ENCODE measurements at places on chromosomes 1 and 21. TPM values are rescaled to one million over a fixed set of nuclear protein-coding genes. Genes with fewer than 3 reads are reported as not detected.

GRCh38 chr1:54485416-54485815 lies 62.6 kb upstream of the ACOT11 start:
- DNase-seq, result no peak
- no peak overlapping the region for H3K27ac ChIP-seq
- no peak overlapping the region for H3K4me3 ChIP-seq
- H3K4me1 ChIP-seq, result no peaks in the 10 kb centered on the region

DNA sequence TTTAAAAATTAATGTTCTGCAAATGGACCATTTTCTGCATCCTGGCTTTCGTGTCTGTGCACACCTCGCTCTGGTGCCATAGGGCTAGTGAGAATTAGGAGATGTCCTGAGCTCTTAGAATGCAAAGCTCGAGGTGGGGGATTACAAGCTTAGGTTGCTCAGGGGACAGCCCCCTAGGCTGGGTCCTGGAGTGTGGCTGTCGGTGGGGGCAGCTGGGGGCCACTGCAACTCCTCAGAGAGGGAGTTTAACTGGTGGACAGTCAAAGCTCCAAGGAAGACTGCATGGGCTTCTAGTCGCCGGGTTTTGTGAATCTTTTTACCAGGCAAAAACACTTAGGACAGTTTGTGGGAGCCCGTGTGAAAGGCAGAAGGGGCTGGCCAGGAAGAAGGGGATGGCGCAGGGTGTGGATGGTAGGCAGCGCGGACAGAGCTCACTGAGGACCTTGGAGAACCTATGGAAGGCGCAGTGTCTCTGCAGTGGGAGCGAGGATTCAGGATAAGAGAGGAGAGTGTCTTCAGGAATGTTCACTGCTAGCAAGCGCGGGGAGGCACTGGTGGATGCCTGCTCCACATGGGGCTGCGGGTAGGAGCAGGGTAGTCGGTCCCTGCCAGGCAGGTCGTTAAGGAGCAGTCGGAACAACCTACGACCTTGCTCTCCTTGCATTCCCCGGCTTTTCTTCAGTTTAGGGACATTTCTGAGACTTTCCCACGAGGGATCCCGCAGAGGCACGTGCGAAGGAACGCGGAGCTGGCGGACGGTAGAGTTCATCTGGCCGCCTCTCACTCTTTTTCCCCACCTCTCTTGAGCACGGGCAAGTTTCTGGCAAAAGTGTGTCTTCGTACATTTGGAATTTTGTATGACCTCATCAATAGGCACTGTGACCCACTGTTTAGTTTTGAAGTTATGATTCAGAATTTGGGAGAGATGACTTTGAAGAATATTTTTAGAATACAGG lies 12.9 kb upstream of the KCNE1 start:
- no peaks in the 10 kb centered on the region for H3K27me3 ChIP-seq
- H3K27ac ChIP-seq, result no peak overlapping the region
- H3K4me1 ChIP-seq, result peaks cover 4% of the 10 kb centered on the region
- no peak for DNase-seq
- no peaks in the 10 kb centered on the region for H3K36me3 ChIP-seq
- H3K4me3 ChIP-seq, result peak overlapping the region; percentile 0

GRCh38 chr1:156624814-156625435 lies 5.7 kb downstream of the HAPLN2 start:
- no peaks in the 10 kb centered on the region for H3K36me3 ChIP-seq
- no peak for DNase-seq
- peaks cover under 1% of the 10 kb centered on the region for H3K27me3 ChIP-seq
- no peak overlapping the region for H3K27ac ChIP-seq
- H3K4me3 ChIP-seq, result no peak overlapping the region

DNA sequence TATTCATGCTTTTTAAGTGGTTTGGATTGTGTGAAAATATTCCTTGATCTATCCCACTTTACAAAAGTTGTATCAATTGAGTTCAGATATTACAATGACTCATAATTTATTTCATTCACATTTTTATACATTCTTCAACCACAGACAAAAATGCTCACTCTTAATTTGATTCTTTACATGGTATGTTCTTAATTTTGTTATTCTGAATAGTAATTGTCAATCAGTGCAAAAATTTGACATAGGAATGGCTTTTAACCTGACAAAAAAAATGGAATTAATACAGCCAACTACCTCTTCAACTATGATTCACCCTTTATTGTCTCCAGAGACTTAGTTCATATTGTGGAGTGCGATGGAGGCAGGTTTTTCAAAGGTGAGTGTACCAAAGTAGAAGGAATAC lies 1002.4 kb upstream of the ADGRL4 start:
- H3K27ac ChIP-seq, result no peak overlapping the region
- no peak overlapping the region for H3K4me3 ChIP-seq
- no peaks in the 10 kb centered on the region for H3K4me1 ChIP-seq
- DNase-seq, result no peak
- no peaks in the 10 kb centered on the region for H3K36me3 ChIP-seq

GRCh38 chr21:44532712-44533111 lies 7.3 kb downstream of the KRTAP10-1 start:
- no peaks in the 10 kb centered on the region for H3K27me3 ChIP-seq
- no peaks in the 10 kb centered on the region for H3K4me1 ChIP-seq
- no peak overlapping the region for H3K27ac ChIP-seq
- H3K4me3 ChIP-seq, result no peak overlapping the region
- peak; percentile 43 for DNase-seq

The CHRM3 gene
- total RNA-seq, result 4.0 TPM

GRCh38 chr21:42406201-42406621 lies 2.5 kb downstream of the UBASH3A start:
- no peaks in the 10 kb centered on the region for H3K27me3 ChIP-seq
- no peak for DNase-seq
- no peak overlapping the region for H3K27ac ChIP-seq
- no peak overlapping the region for H3K4me3 ChIP-seq
- no peaks in the 10 kb centered on the region for H3K36me3 ChIP-seq
- H3K4me1 ChIP-seq, result no peaks in the 10 kb centered on the region

The IL12RB2 gene
- total RNA-seq, result 0.88 TPM

The CELA2B gene
- 0.57 TPM for total RNA-seq

The LENEP gene
- total RNA-seq, result not detected

- no peak overlapping the region for H3K27ac ChIP-seq
- no peak overlapping the region for H3K4me3 ChIP-seq
- H3K27me3 ChIP-seq, result no peaks in the 10 kb centered on the region
- DNase-seq, result peak; percentile 87
Observed at GRCh38 chr1:6359216-6360116, 34.1 kb downstream of the ACOT7 start.

- H3K4me3 ChIP-seq, result no peak overlapping the region
- H3K4me1 ChIP-seq, result no peaks in the 10 kb centered on the region
- H3K27ac ChIP-seq, result no peak overlapping the region
- DNase-seq, result no peak
Observed at GRCh38 chr1:154403261-154403943, 1.7 kb upstream of the IL6R start.

The NMNAT2 gene
- 2.8 TPM for total RNA-seq

DNA sequence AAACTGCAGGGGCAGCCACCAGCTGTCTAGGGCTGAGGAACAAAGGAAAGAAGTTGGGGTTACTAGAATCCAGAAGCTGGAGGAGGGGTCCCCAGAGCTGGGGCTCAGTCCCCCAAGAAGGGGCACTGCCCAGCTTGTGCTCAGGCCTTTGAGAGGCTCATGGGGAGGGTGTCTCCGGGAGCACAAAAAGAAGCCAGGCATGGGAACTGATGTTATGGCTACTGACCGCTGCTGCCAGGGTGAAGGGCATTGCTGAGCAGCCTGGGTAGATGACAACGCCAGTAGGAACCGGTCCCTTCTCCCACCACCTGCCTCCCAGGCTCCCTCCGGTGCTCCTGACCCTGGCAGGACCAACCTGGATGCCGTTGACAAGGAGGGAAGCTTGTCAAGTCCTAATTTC lies 762.5 kb upstream of the TPTE start:
- no peaks in the 10 kb centered on the region for H3K4me1 ChIP-seq
- no peaks in the 10 kb centered on the region for H3K27me3 ChIP-seq
- no peak for DNase-seq
- no peak overlapping the region for H3K4me3 ChIP-seq

GRCh38 chr1:11417162-11417561 lies 61.8 kb upstream of the DISP3 start:
- H3K27ac ChIP-seq, result no peak overlapping the region
- no peaks in the 10 kb centered on the region for H3K36me3 ChIP-seq
- DNase-seq, result no peak
- no peak overlapping the region for H3K4me3 ChIP-seq

DNA sequence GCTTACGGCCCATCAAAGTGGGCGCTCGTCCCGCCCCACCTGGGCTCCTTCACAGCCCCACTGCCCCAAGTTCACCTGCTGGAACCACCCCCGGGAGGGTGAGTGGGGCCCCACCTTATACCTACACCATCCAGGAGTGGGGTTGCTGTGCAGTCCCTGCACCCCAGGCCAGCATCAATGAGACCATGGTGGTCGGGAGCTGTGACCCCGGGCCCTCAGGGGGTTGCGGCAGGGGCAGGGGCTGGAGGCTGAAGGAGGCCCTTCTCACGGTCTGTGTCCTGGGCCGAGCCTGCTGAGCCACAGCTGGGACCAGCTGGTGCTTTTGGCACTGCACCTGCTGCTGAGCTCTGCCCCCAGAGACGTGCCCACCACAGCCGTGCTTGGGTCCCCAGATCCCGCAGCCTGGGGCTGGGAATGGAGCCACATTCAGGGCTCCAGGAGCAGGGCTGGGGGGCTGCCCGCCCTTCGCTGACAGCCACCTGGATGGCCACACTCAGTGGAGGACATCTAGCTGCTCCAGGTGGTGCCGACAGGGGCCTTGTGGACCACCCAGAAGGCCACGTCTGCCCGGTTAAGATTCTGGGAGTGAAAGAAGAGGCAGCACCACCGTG lies 17.4 kb downstream of the ACTRT2 start:
- no peak overlapping the region for H3K27ac ChIP-seq
- H3K4me3 ChIP-seq, result no peak overlapping the region
- H3K27me3 ChIP-seq, result no peaks in the 10 kb centered on the region
- no peak for DNase-seq

- no peak overlapping the region for H3K27ac ChIP-seq
- peak; percentile 67 for DNase-seq
- no peaks in the 10 kb centered on the region for H3K4me1 ChIP-seq
- H3K36me3 ChIP-seq, result no peaks in the 10 kb centered on the region
Observed at GRCh38 chr1:59506952-59507351, 210.1 kb downstream of the FGGY start.

- H3K27me3 ChIP-seq, result no peaks in the 10 kb centered on the region
- no peak overlapping the region for H3K27ac ChIP-seq
- no peak for DNase-seq
- H3K4me3 ChIP-seq, result no peak overlapping the region
- H3K4me1 ChIP-seq, result no peaks in the 10 kb centered on the region
- H3K36me3 ChIP-seq, result no peaks in the 10 kb centered on the region
Observed at GRCh38 chr1:217342105-217342504, 288.8 kb downstream of the GPATCH2 start.

The CYP4A11 gene
- 0.16 TPM for total RNA-seq

All from aorta (tissue), 5 donors.